PC-9 (cell line): ENCODE measurements at places on chromosomes 2 and 18. TPM values are rescaled to one million over a fixed set of nuclear protein-coding genes. Genes with fewer than 3 reads are reported as not detected.

DSG2 gene
- total RNA-seq, result 66.0 and 90.1 TPM in 2 replicates

DNA sequence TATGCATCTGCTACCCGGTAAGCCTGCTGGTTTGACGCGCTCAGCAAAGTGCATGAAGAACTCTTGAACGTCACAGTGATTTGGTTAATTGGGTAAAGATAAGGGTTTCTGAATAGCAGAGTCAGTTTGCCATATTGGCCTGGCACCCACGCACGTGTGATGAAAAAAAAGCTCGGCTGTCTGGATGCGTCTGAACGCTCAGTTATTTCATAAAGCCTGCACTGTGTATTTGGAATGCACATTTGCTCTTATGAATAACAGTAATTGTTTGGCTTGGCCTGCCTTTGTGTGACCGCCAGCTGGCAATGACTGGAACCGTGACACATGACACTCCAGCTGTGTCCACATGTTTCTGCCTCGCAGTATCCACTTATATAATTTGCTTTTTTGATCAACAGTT lies 129.2 kb upstream of the MEIS1 start:
- no peak for DNase-seq

GRCh38 chr2:49111006-49111405 lies 43.3 kb downstream of the FSHR start:
- no peak for DNase-seq

DNA sequence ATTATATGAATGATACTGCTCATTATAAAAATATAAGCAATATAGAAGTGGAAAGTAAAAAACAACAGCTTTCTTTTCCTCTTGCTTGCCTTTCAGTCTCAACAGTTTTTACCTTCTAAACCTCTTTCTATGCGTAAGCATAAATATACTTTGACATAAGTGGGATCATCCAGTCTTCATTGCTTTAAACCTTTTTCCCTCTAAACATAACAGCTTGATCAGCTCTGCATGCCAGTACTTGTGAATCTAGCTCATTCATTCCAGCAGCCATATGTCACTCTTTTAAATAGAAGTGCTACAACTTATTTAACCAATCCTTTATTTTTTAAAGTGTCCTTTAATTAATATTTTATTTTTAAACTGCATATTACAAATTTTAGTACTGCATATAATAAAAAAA lies 88.1 kb downstream of the TTC27 start:
- no peak for DNase-seq

DNA sequence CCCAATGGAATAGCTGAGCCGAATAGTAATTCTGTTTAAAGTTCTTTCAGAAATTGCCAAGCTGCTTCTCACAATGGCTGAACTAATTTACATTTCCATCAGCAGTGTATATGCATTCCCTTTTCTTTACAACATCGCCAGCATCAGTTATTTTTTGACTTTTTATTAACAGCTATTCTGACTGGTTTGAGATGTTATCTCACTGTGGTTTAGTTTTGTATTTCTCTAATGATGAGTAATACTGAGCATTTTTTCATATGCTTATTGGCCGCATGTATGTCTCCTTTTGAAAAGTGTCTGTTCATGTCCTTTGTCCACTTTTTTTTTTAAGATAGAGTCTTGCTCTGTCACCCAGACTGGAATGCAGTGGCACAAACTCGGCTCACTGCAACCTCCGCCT lies 100.7 kb downstream of the C2orf74 start:
- DNase-seq, result no peak
